ENCODE measurements at places on chromosomes 6 and 20. TPM values are rescaled to one million over a fixed set of nuclear protein-coding genes. Genes with fewer than 3 reads are reported as not detected.

- DNase-seq: peak; percentile 14
Measured at GRCh38 chr20:24762791-24763350, 186.2 kb upstream of the CST7 start.

DNA sequence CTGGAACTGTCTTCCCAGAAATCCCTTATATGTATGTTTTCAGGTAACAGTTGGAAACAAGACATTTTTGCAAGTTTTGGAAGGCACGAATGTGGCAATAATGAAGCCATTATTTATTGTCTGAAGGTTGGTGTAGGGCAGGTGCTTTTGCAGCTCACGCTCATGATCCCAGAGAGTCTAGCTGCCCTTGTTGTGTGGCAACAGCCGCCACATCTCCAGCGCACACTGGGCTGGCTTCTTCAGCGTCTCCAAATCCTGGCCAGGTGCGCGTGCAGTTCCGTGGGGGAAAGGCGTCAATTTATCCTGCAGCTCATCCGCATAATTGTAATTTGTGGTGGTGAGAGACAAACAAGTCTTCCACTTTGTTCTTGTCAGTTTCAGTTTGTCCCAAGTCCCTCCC lies 71.2 kb downstream of the TRDN start:
- no peak for DNase-seq

DNA sequence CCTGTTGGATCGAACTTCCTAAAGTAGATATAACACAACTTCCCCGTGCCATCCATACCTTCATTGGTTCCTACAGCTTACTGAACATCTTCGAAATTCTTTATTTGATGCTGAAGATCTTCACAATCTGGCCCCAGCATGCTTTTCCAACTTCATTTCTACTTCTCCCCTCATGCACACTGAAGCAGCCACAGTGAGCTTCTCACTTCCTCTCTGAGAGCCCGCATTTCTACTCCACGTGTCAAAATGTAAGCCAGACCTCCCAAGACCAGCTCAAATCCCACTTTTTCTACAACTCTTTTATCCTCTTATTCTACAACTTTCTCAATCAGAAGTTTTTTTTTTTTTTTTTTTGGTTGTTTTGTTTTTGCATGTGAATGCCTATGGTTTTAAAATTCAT lies 254.7 kb downstream of the GMPR start:
- no peak for DNase-seq

GRCh38 chr20:16517946-16518783 lies 55.1 kb downstream of the KIF16B start:
- DNase-seq: peak; percentile 70

DNA sequence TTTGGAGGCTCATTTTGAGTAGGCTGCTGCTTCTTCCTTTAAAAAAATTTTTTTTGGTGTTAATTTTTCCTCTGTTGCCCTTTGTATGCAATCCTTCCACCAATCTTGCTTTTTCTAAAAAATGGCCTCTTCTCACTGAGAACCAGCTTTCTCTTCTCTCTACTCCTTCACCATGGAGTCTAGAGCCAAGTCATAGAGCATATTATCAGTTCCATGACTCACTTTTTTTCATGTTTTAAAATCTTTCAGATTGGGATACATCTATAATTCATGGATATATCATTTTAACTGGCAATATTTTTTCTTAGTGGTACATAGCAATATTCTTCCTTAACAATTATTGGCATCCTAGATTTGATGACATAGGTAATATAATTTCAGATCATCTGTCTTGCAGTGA lies 62.7 kb downstream of the SLX4IP start:
- DNase-seq: no peak

- peak; percentile 57 for DNase-seq
Measured at GRCh38 chr20:3209257-3209945, at the start of gene ITPA. TSS of gene ITPA (plus strand) at chr20:3209498. CDS start at chr20:3209552, 54 bp downstream.

GRCh38 chr6:111410371-111410770 lies 72.6 kb downstream of the REV3L start:
- no peak for DNase-seq

GRCh38 chr6:298233-299103 lies 6.2 kb downstream of the DUSP22 start:
- no peak for DNase-seq

- DNase-seq: no peak
Measured at GRCh38 chr20:36988494-36988966, 37.0 kb upstream of the SAMHD1 start.

DNA sequence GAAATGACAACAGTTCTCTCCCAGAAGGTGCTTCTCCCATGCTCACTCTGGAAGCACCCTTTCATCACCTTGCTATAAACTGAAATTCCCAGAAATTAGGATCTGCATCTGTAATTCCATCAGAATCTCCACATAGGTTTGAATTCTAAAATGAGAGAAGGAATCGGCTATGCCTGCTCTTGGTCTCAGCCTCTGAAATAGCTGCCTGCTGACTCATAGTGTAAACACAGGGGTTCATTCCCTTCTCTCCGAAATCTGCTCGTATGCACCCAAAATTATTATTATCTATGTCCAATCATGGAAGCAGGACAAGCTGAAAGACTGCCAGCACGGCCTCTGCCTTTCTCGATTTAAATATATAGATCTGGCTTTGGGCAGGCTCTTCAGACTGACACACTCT lies 74.6 kb upstream of the TAB2 start:
- no peak for DNase-seq

TTBK1 gene
- 0.14 TPM for total RNA-seq

BNIP5 gene
- 5.8 TPM for total RNA-seq

GJA1 gene
- 13.6 TPM for total RNA-seq

MYMX gene
- total RNA-seq: not detected

TRIM10 gene
- 2.3 TPM for total RNA-seq

SIRPB2 gene
- 0.55 TPM for total RNA-seq

GMPR gene
- 29.3 TPM for total RNA-seq

MYB gene
- 4.2 TPM for total RNA-seq

LSM2 gene
- 34.5 TPM for total RNA-seq

CDK19 gene
- total RNA-seq: 23.5 TPM
